H1 (cell line): ENCODE measurements at places on chromosomes 2 and 18. TPM values are rescaled to one million over a fixed set of nuclear protein-coding genes. Genes with fewer than 3 reads are reported as not detected.

- H3K4me3 ChIP-seq = no peak overlapping the region
- no peaks in the 10 kb centered on the region for H3K27me3 ChIP-seq
- H3K4me1 ChIP-seq = peaks cover 34% of the 10 kb centered on the region
- peak; percentile 79 for DNase-seq
These were observed 11.1 kb downstream of the OBSL1 start for GRCh38 chr2:219560037-219560892.

- H3K27ac ChIP-seq = no peak overlapping the region
- no peak overlapping the region for H3K4me3 ChIP-seq
- H3K4me1 ChIP-seq = no peaks in the 10 kb centered on the region
- H3K27me3 ChIP-seq = no peaks in the 10 kb centered on the region
- no peak for DNase-seq
These were observed 184.6 kb downstream of the ARHGAP15 start for GRCh38 chr2:143313861-143314260.

DNA sequence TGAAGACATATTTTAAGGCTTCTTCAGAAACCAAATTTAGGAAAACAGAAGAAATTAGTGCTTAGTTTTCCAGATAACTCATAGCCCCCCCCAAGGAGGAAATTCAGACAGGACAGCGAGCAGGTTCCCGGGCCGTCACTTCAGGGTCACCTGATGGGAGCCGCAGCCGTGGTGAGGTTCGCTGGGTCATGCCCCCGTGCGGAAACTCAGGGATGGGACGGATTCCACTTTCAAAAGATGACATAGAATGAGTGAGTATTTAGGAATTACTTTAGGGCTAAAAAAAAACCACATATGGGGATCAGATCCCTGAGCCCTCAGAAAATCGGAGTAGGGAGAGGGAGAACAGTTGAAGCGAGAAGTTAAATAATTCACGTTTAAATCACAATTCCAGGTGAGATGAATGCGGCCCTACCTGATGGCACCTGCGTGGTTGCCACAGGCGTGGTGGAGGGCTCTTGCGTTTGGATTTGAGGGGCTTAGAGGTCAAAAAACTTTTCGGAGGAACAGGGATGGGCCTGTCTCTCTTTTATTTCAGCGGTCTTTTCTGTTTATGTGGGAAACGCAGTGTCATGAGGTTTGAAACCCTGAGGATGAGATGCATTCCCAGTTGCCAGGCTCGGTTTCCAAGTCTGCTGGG lies 114.4 kb downstream of the NFATC1 start:
- no peak overlapping the region for H3K27ac ChIP-seq
- H3K27me3 ChIP-seq = peaks cover 8% of the 10 kb centered on the region; the same call in 1 of the 2 replicates
- no peaks in the 10 kb centered on the region for H3K36me3 ChIP-seq
- DNase-seq = no peak
- H3K4me1 ChIP-seq = peaks cover 13% of the 10 kb centered on the region; the same call in 1 of the 2 replicates

Gene NCKAP1
- 153 and 173 TPM in 2 replicates for total RNA-seq

Gene TMEM163
- total RNA-seq = 2.8 and 2.9 TPM in 2 replicates

- no peaks in the 10 kb centered on the region for H3K4me1 ChIP-seq
- DNase-seq = no peak
- no peak overlapping the region for H3K4me3 ChIP-seq
- H3K27ac ChIP-seq = no peak overlapping the region
- H3K27me3 ChIP-seq = no peaks in the 10 kb centered on the region; the same call in 1 of the 2 replicates
- H3K36me3 ChIP-seq = no peaks in the 10 kb centered on the region
These were observed 10.3 kb upstream of the ATOH8 start for GRCh38 chr2:85743304-85743978.

Gene TSPYL6
- total RNA-seq = not detected in 2 replicates

GRCh38 chr2:17709897-17710296 lies 43.7 kb downstream of the SMC6 start:
- no peaks in the 10 kb centered on the region for H3K4me1 ChIP-seq
- H3K27me3 ChIP-seq = no peaks in the 10 kb centered on the region
- H3K27ac ChIP-seq = no peak overlapping the region
- DNase-seq = no peak

Gene UPP2
- total RNA-seq = not detected in 2 replicates

- H3K4me1 ChIP-seq = no peaks in the 10 kb centered on the region
- H3K36me3 ChIP-seq = no peaks in the 10 kb centered on the region
- H3K4me3 ChIP-seq = no peak overlapping the region
These were observed 193.3 kb downstream of the RNF152 start for GRCh38 chr18:61699397-61700110.

DNA sequence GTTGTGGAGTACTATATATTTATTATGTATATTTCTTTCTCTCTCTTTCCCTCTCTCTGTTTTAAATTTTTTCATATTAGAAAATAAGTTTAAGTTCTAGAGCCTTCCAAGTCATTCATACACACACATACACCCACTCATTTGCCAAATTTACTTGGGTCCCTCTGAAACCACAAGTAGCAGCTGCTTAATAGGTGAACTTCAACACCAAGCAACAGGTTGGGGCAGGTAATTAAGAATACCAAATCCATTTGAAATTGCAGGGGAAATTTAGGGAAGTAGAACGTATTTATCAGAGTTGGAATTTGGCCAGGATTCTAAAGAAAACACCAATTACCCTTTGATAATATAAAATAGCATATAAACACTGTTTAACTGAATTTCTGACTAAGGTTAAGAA lies 75.0 kb upstream of the RBBP8 start:
- no peak overlapping the region for H3K4me3 ChIP-seq
- no peak for DNase-seq
- H3K27me3 ChIP-seq = no peaks in the 10 kb centered on the region
- no peaks in the 10 kb centered on the region for H3K4me1 ChIP-seq

- no peaks in the 10 kb centered on the region for H3K36me3 ChIP-seq
- DNase-seq = no peak
- H3K4me1 ChIP-seq = no peaks in the 10 kb centered on the region
- no peak overlapping the region for H3K4me3 ChIP-seq
- no peak overlapping the region for H3K27ac ChIP-seq
These were observed 200.9 kb upstream of the PKDCC start for GRCh38 chr2:41846962-41847361.

- no peaks in the 10 kb centered on the region for H3K4me1 ChIP-seq
- DNase-seq = peak; percentile 55
- no peak overlapping the region for H3K27ac ChIP-seq
- H3K36me3 ChIP-seq = no peaks in the 10 kb centered on the region
- H3K4me3 ChIP-seq = no peak overlapping the region
These were observed 104.0 kb downstream of the COBLL1 start for GRCh38 chr2:164737612-164738081.

Gene TCF23
- total RNA-seq = not detected in 2 replicates

GRCh38 chr2:128714285-128714684 lies 395.6 kb upstream of the HS6ST1 start:
- H3K4me3 ChIP-seq = no peak overlapping the region
- H3K27me3 ChIP-seq = no peaks in the 10 kb centered on the region
- H3K27ac ChIP-seq = no peak overlapping the region
- H3K4me1 ChIP-seq = no peaks in the 10 kb centered on the region
- peak; percentile 10 for DNase-seq

DNA sequence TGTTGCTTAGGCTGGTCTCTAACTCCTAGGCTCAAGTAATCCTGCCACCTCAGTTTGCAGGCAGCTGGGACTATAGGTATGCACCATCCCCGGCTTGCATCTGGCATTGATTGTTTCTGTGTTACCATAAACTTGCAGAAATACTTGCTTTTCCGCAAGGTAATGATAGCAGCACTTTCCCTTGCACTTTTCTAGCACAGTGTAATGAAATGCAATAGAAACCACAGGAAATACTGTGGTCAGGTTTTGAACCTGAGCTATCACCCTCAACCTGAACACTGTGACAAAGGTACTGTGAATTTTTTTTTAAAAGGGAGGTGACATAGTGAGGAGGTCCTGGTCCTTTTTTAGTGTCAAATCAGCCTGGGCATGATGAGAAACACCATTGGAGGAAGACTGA lies 38.3 kb downstream of the DHRS9 start:
- no peaks in the 10 kb centered on the region for H3K27me3 ChIP-seq
- H3K4me3 ChIP-seq = no peak overlapping the region
- DNase-seq = no peak
- H3K4me1 ChIP-seq = peaks cover 6% of the 10 kb centered on the region; the same call in 1 of the 2 replicates

GRCh38 chr2:7844414-7844965 lies 837.4 kb upstream of the ID2 start:
- DNase-seq = no peak
- no peaks in the 10 kb centered on the region for H3K27me3 ChIP-seq
- H3K4me1 ChIP-seq = no peaks in the 10 kb centered on the region

Gene ZNF892
- total RNA-seq = 10.7 and 10.8 TPM in 2 replicates

- peaks cover 3% of the 10 kb centered on the region for H3K4me1 ChIP-seq
- no peaks in the 10 kb centered on the region for H3K27me3 ChIP-seq
- peak; percentile 11 for DNase-seq
- H3K36me3 ChIP-seq = no peaks in the 10 kb centered on the region
- H3K4me3 ChIP-seq = no peak overlapping the region
- H3K27ac ChIP-seq = no peak overlapping the region
These were observed 253.1 kb downstream of the SH3BP4 start for GRCh38 chr2:235204948-235205347.

Gene ERMN
- total RNA-seq = not detected in 2 replicates

GRCh38 chr18:63178971-63179370 lies 140.6 kb downstream of the BCL2 start:
- H3K36me3 ChIP-seq = no peaks in the 10 kb centered on the region
- DNase-seq = no peak
- no peak overlapping the region for H3K27ac ChIP-seq
- no peaks in the 10 kb centered on the region for H3K27me3 ChIP-seq

Gene GPR155
- 1.1 and 2.1 TPM in 2 replicates for total RNA-seq

Gene CD207
- not detected in 2 replicates for total RNA-seq

Gene STARD6
- not detected in 2 replicates for total RNA-seq

Gene LMAN1
- total RNA-seq = 69.7 and 73.6 TPM in 2 replicates

Gene TGFA
- total RNA-seq = 2.8 and 3.7 TPM in 2 replicates

DNA sequence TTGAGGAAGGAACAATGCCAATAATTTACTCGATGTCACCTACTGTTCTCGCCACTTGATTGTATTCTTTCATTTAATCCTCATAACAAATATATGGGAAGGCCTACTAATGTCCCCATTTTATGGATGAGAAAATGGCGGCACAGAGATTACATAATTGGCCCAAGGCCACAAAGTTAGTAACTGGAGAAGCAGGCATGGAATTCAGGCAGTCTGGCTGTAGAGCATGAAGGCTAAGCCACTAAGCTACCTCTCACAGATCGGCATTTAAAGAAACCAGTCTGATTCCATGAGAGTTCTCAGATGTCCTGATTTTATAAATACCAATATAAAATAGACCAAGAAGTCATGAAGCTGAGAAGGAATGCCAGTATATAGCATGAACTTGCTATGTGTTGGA lies 121.8 kb upstream of the EPAS1 start:
- H3K27ac ChIP-seq = no peak overlapping the region
- no peak for DNase-seq
- no peaks in the 10 kb centered on the region for H3K27me3 ChIP-seq
